A549 treated with dexamethasone at 1 μM for 4 hours (cell line): ENCODE measurements at places on chromosomes 1 and 21. TPM values are rescaled to one million over a fixed set of nuclear protein-coding genes. Genes with fewer than 3 reads are reported as not detected.

Gene IVL
- total RNA-seq, result 0.05 to 0.12 TPM (median 0.09 TPM) in 5 replicates

Gene LYPD8
- 0.08 to 0.12 TPM (median 0.11 TPM) in 4 of 5 replicates, not detected in the other for total RNA-seq

Gene YOD1
- 6.9 to 10.4 TPM (median 8.7 TPM) in 5 replicates for total RNA-seq

Gene CD48
- not detected in 5 replicates for total RNA-seq

Gene CFHR3
- 0.06 to 0.21 TPM (median 0.12 TPM) in 4 of 5 replicates, not detected in the other for total RNA-seq

Gene MROH9
- not detected in 5 replicates for total RNA-seq

Gene CFHR2
- total RNA-seq, result not detected in 5 replicates

Gene ADORA3
- not detected in 5 replicates for total RNA-seq

Gene ILDR2
- 0.05 to 0.13 TPM (median 0.11 TPM) in 3 of 5 replicates, not detected in the others for total RNA-seq

Gene VSIG8
- total RNA-seq, result 0.06 to 0.11 TPM in 2 of 5 replicates, not detected in the others

Gene TFF2
- total RNA-seq, result not detected in 5 replicates

Gene TSPEAR
- 0.04 TPM in 1 of 5 replicates, not detected in the others for total RNA-seq

Gene EVA1C
- total RNA-seq, result 53.6 to 63.2 TPM (median 58.1 TPM) in 5 replicates

Gene OR2L5
- total RNA-seq, result not detected in 5 replicates

Gene PDZK1
- 0.80 to 1.5 TPM (median 1.1 TPM) in 5 replicates for total RNA-seq

Gene IGSF21
- not detected in 5 replicates for total RNA-seq
